Caco-2 (cell line): ENCODE measurements at places on chromosomes 5 and 9.

DNA sequence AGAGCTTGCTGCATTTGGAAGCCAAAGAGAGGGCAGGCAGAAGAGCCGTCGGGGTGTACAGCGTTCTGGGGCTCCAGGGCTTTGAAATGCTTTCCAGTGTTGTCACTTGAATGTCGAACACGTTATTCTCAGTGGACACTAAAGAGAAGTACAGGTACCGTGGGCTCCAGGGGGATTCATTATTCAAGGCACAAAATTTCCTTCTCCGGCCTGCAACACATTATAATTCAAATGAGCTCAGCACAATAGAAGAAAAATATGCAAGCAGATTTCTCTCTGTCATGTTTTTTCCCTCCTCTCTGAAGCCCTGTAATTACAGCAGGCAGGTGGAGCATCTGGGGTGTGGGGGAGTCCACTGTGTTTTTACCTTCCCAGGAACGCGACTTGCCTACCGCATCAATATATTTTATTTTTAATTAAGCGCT, 293.1 kb downstream of the ZSWIM6 start:
- no peak for DNase-seq

DNA sequence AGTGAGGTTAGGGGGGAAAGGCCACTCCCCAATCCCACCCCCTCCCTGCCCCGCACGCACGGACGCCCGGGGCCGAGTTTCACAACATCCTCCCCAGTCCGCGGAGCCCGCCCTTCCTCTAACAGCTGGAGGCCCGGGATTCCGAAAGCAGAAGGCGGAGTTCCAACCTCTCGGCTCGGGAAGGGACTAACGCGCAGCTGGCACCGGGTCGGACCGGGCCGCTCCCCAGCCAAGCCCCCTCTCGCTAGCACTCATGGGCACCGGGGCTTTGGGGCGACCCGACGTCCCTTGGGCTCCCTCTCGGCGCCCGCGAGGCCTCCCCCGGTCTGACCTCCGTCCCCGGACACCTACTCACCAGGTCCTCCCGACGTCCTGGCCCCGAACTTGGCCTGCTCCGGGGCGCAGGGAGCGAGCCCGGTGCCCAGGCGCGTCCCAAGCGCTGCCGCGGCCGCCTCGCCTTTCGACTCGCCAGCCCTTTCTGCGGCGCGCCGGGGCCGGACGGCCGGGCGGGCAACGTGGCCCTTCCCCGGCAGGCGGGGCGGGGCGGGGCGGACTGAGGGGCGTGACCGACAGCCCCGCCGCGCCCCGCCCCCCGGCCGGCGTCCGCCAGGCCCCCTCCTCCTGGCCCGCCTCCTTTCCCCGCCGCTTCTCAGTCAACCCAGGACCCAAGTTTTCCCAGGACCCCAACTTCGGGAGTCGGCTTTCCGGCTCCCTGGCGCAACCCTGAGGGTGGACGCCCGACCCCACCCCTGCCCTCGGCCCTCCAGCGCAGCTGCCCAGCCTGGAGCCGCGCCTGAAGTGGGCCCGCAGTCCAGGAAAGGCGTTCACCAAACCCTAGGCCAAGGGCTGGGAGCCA, at the start of gene MGAT1:
MGAT1 (minus strand) TSS at position 482 of the 856 bp plus-strand sequence. CDS start 9,835 bp downstream, outside the sequence.
- DNase-seq: peak; percentile 89

DNA sequence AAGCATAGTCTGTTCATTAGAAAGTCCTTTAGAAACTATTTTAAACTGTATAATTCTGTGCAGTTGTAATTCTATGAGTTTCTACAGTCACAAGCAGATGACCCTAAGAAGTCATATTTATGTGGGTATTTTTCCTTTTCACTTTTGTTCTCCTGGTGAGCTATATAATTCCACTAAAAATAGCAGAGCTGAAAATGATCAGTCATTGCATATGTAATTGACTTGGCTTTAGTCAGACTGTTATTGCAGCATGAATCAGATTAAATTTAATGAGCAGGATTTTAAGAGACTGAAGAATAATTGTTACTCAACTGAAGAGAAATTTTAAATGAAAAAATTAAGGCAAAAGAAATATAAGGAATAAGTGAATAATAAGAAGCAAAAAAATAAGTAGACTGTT, 108.5 kb downstream of the MTREX start:
- DNase-seq: no peak

GRCh38 chr5:148209151-148209770, 6.4 kb downstream of the SPINK6 start:
- no peak for DNase-seq

GRCh38 chr5:38716516-38716915, 129.3 kb upstream of the OSMR start:
- DNase-seq: no peak

DNA sequence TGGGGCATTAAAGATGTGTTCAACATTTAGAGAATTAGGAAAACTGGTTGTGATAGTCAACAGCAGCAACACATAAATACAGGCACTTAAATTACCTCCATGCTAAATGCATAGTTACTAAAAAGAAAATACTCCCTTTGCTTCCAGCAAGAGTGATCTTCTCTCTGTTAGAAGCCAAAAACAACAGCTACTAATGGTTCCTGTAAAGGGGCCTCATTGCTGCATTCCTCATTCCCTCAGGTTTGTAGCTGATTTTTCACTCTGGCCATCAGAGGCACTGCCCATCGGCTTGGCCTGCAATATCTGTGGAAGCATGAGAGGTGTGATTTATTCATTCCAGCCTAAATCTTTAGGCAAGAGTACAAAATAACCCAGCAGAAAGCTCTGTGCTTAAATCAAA, 466.0 kb upstream of the ADAMTS16 start:
- no peak for DNase-seq

DNA sequence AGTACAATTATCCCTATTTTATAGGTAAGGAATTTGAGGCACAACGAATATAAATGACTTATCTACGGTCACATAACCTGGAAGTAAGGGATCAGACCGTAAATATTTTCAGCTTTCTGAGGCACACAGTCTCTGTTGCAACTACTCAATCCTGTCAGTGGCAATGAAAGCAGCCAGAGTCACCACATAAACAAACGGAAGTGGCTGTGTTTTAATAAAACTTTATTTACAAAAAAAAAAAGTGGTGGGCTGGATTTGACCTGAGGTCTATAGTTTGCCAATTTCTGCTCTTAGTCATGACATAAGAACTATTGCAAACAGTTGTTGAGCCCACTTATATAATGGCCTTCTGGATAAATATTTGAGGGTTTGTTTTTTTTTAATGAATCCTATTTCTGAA, 29.6 kb downstream of the ZNF366 start:
- no peak for DNase-seq

GRCh38 chr5:119655061-119655460, 25.7 kb downstream of the FAM170A start:
- DNase-seq: no peak

- no peak for DNase-seq
Measured at GRCh38 chr5:60604771-60605170, 95.2 kb downstream of the DEPDC1B start.

DNA sequence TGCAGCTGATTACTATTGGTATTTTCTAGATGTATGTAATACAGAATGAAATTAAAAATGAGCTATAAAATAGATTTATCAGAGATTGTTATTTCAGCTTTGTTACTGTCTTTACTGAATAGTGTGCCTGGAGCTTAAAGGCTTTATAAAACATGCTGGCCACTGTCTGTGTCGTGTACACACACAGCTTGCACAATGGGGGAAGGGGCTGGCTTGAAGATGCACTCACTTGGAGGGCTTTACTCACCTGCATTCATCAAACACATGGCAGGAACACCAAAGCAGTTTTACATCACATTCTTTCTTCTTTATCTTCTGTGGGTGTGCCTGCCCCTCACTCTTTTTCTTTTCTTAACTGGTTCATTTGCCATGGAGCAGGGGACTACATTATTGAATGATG, 60.9 kb downstream of the TLE4 start:
- no peak for DNase-seq

GRCh38 chr5:176775409-176775808, 35.0 kb upstream of the UNC5A start:
- DNase-seq: no peak

- DNase-seq: no peak
Measured at GRCh38 chr9:136825295-136826187, 16.7 kb upstream of the AJM1 start.

GRCh38 chr5:21776466-21776865, 1076.7 kb downstream of the CDH12 start:
- DNase-seq: no peak

DNA sequence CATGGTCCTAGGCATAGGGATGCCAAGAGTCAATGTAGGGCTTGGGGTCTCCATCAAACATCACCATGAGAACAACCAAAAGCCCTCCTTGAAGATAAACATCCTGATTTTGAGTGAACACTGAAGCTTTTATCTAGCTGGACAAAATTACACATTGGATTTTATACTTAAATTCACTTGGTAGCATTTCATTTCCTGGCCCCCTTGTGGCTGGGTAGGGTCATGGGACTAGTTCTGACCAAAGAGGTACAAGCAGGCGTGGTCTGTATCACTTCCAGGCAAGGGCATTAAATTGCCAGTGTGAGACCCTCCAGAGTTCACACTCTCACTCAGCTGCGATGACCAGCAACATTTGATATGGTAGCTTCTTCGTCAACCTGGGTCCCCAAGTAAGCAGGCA, 320.3 kb downstream of the ACTL7B start:
- no peak for DNase-seq

DNA sequence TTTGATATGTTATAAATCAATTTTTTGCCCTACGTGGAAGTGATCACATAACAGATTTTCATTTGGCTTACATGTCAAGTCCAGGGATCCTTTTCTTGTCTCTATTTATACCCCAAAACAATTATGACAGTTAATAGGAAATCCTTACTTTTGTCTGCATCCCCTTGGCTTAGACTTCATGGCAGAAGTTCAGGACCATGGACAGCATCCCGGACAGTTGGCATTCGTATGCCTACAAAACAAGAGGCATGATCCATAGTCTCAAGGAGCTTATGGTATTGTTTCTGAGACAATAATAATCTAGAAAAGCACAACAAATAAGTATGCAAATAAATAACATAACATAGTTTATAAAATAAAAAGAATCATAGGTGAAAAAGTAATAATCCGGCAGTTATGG, 214.3 kb upstream of the GRIA1 start:
- peak; percentile 67 for DNase-seq

GRCh38 chr5:1913578-1913977, 30.9 kb upstream of the IRX4 start:
- peak; percentile 14 for DNase-seq

DNA sequence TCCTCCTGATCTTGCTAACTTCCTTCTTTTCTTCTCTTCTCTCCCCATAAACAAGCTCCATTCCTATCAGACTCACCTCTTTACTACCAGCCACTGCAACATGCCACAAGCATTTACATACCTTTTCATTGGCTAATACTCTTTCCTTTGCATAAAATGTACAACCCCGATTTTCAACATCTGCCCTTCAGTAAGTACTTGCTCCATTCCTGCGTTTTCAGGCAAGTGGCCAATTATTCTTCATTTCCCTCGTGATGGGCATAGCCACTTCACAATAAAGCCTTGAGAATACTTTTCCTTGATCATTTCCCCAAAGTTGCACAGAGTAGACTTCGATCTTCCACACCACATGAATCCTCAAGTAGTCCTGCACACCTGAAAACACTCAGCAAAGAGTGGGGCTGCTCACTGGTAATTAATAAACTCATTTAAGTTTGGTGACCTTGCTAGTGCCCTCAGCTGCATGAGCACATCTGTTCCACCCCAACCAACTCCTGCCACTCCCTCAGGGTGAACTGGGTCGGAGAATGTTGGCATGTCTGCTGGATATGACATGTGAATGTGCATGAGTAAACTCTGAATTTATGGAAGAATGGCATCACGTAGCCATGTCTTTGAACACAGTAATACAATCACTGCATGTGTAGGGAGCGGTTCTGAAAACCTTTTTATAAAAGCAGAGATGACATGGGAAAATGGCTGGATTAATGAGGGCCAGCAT, 535.8 kb downstream of the SEMA5A start:
- no peak for DNase-seq

GRCh38 chr9:121840838-121841760, 189.7 kb downstream of the DAB2IP start:
- no peak for DNase-seq

DNA sequence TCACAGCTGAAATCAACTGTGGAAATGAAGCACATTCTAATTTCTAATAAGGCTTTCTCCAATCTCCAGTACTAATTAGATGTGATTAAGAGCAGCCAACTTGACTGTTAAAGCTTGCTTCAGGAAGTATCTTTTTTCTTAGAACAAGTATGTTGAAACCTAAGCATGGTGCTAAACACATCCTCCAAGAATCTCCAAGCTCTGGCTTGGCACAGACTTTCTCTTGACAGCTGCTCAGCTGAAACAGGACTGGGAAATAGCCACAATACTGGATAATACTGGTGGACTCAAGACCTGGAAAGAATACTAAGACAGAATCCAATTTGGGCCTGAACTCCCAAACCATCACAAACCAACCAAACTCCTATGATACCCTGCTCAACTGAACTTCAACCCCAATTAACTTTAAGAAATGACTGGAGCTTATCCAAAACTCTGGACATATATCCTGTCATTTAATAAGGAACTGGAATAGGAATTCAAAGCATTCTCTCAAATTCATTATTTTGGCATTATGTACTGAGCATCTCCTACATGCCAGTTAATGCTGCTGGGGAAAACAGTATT, 16.2 kb downstream of the PRKAA1 start:
- DNase-seq: no peak
